ENCODE measurements at places on chromosomes 12 and 14. TPM values are rescaled to one million over a fixed set of nuclear protein-coding genes. Genes with fewer than 3 reads are reported as not detected.

Gene LRRK2
- 0.13 TPM for total RNA-seq

DNA sequence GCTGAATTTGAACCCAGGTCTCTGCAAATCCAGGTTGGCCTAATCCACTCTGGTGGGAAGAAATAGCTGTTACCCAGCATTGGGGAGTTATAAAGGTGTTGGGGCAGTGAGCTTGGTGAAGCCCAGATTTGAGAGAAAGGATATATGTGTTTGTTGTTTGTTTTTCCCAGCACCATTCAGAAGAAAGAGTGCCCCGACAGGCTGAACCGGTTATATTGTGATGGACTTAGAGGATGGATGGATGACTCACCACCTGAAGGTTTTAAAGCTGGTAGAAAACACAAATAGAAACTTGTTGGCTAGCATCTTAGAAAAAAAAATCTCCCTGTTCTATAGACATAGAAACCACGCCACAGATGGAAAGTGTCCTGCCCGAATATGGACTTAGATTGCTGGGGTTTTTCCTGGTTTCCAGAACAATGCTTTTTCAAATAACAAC, 404.6 kb downstream of the MED13L start:
- H3K36me3 ChIP-seq: no peaks in the 10 kb centered on the region
- no peak overlapping the region for H3K4me3 ChIP-seq
- no peak for DNase-seq
- no peak overlapping the region for H3K27ac ChIP-seq
- H3K4me1 ChIP-seq: no peaks in the 10 kb centered on the region

GRCh38 chr14:60736494-60736893, 1.9 kb downstream of the MNAT1 start:
- H3K4me1 ChIP-seq: no peaks in the 10 kb centered on the region
- H3K4me3 ChIP-seq: peak overlapping the region; percentile 96
- H3K36me3 ChIP-seq: no peaks in the 10 kb centered on the region
- 0 out of 2 replicates have a peak overlapping the region, but pooled peaks have one; percentile 39 for H3K27ac ChIP-seq
- H3K27me3 ChIP-seq: no peaks in the 10 kb centered on the region

- no peaks in the 10 kb centered on the region for H3K4me1 ChIP-seq
- H3K27ac ChIP-seq: no peak overlapping the region
- no peak for DNase-seq
- H3K4me3 ChIP-seq: no peak overlapping the region
- H3K36me3 ChIP-seq: no peaks in the 10 kb centered on the region
Observed at GRCh38 chr14:90545966-90546751, 149.3 kb downstream of the CALM1 start.

DNA sequence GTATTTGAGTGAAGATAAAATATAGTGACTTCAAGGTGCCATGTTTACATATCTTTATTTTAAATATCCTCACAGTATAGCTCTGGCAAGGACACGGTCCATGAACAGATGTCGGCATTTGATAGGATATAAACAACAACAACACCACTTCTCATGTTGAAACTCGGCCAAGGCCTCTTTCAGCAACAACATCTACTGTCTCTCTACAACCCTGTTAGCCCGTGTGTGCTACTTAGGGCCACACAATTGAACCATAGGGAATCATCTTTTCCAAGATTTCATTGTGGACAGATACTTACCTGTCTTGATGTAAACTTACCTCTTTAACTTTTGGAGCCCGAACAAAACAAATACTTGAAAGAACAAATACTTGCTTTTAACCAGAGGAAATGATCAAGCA, 168.7 kb upstream of the SSTR1 start:
- no peaks in the 10 kb centered on the region for H3K36me3 ChIP-seq
- no peak overlapping the region for H3K27ac ChIP-seq
- H3K4me1 ChIP-seq: peaks cover 3% of the 10 kb centered on the region
- no peak overlapping the region for H3K4me3 ChIP-seq
- H3K27me3 ChIP-seq: no peaks in the 10 kb centered on the region

GRCh38 chr14:29233188-29233587, 466.6 kb downstream of the FOXG1 start:
- no peaks in the 10 kb centered on the region for H3K4me1 ChIP-seq
- H3K4me3 ChIP-seq: no peak overlapping the region
- DNase-seq: no peak
- no peaks in the 10 kb centered on the region for H3K27me3 ChIP-seq

- no peaks in the 10 kb centered on the region for H3K36me3 ChIP-seq
- peak overlapping the region; percentile 31 for H3K27ac ChIP-seq
- no peak for DNase-seq
- peaks cover 32% of the 10 kb centered on the region for H3K4me1 ChIP-seq
Observed at GRCh38 chr12:65305346-65305950, 27.0 kb downstream of the MSRB3 start.
